MV-4-11 (cell line): ENCODE measurements at places on chromosomes 7 and 10.
A peak's percentile ranks its signal among the peaks of the same experiment; 100 is the strongest.

- peak; percentile 15 for DNase-seq
Measured at GRCh38 chr7:133207687-133208086, 45.2 kb upstream of the EXOC4 start.

GRCh38 chr7:25885057-25885576 is 266.9 kb upstream of the NFE2L3 start:
- no peak for DNase-seq

DNA sequence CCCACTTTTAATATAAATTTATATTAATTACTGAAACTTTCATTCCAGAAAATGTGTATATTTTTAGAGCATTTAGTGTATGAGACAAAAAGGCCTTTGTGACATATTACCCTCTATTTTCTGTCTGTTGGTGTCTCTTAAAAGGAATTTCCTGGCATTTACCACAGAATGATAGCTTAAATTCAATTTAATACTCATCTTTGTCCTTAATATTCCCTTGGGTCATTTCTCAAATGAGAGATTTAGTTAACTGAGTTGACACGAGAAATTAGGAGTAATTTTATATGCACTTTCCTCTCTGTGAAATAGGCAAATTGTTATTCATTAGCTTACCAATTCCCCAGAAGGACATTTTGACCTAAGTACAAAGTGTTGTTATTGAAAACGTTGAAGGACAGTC is 101.7 kb upstream of the CTTNBP2 start:
- DNase-seq = no peak

- DNase-seq = no peak
Measured at GRCh38 chr10:60388116-60388625, 1.5 kb downstream of the ANK3 start.

GRCh38 chr7:141386881-141387280 is 164.3 kb upstream of the AGK start:
- no peak for DNase-seq

GRCh38 chr7:131131746-131132431 is 195.8 kb upstream of the MKLN1 start:
- DNase-seq = no peak

DNA sequence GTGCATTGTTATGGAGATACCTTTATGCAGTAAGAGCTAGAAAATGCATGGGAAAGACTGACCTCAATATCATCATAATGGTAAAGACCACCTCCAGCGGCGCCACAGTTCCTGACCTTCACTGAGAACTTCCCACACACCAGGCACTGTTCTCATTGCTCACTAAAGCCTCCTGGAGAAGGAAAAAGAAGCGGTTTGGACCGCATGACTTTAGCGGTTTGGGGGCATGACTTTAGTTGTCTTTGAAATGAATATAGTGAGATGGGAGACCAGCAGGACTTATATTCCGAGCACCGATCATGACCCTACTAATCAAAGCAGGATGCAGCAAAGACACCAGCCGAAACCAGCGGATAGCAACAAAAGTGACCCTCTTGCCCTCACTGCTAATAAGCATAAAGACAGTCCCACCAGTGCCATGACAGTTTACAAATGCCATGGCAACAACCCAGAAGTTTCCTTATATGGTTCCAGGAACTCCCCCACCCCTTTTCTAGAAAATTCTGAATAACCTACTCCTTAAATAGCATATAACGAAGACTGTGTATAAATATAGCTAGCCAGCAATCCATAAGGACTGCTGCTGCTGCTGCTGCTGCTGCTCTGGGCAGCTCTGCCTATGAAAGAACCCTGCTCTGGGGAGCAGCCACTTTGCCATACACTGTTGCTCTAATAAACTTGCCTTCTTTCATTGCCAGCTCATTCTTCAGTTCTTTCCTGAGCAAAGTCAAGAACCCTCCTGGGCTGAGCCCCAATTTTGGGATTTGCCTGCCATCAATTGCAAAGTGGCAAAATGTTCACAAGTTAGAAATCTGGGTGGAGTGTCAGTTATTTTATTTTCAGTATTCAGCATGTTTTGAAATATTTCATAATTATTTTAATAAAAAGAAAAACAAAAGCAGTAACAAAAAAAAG is 694.1 kb downstream of the SUGCT start:
- no peak for DNase-seq

- no peak for DNase-seq
Measured at GRCh38 chr10:132407846-132408278, 10.9 kb downstream of the PWWP2B start.
